ENCODE measurements at places on chromosomes 2 and 18.

- DNase-seq: no peak
Observed at GRCh38 chr2:96107708-96108065, 8.7 kb downstream of the ADRA2B start.

DNA sequence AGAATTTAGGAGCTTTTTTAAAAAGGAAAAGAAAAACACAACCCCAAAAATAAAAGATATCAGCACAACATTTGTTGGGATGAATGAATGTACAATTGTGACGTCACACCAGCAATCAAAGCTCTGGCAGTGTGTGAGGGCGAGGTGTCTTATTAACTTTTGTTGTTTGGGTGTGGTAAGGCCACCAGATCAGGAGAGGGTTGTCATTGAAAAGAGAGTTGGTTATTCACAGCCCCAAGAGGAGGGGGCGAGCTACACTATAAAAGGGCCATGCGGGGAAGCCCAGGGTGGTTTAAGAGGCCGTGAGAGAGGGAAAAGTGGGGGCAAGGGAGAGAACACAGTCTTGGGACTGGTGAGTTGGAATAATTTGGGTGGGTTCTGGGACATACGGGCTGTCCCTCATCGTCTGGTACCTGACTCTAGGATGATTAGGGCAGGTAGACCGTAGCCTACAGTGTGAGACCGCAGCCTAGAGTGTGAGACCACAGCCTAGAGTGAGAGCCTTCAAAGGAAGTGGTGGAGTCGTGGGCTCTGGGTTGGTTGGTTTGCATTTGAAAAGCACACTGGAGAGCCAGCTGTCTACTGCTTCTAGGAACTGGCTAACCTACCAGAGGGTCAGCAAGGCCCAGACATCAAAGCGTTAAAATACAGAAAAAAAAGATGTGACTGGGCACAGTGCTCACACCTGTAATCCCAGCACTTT lies 128.4 kb downstream of the INO80D start:
- no peak for DNase-seq

DNA sequence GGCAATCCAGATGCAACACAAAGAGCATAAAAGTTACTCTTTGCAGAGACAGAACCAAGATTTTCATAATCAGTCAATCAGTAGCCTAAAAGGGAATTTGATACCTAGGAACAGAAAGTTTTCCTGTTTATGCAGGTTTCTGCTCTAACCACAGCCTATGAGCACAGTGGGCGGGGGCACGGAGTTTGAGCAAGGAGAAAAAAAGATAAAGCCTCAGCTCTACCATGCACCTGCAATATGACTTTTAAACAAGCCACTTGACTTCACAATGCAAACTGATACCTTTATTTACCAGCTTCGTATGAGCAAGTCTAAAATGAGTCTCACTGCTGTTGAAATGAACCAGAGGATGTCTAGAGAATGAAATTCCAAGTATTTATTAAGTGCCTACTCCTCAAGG lies 5.6 kb upstream of the LRATD1 start:
- no peak for DNase-seq

- DNase-seq: no peak
Observed at GRCh38 chr2:239201531-239201876, 199.3 kb downstream of the HDAC4 start.

DNA sequence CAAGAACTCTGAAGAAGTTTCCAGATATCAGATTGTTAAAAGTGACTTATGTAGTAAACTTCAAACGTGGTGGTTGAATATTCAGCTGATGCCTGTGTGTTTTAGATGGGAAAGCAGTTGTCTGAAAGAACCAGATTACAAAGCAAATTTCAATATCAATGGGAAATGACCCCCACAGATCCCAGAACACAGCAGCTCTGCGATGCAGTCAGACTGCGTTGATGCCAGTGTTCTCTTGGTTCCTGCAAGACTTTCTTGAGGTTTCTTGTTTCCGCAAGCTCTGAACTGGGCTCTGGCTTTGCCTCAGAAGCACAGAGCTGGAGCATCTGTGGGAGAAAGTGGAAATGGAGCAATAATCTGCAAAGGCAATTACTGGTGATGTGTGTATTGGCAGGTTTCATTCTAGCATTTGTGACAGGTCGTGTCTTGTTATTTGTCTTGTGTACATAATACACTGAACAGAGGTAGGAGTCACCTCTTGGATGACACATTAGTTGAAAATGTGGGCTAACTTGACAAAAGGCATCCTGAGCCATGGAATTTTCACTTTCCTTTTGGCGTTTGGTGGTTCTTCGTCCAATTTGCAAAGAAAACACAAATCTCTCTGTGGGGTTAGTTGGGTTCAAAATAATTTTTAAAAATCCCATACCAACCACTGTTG lies 10.8 kb upstream of the LYPD6B start:
- no peak for DNase-seq

DNA sequence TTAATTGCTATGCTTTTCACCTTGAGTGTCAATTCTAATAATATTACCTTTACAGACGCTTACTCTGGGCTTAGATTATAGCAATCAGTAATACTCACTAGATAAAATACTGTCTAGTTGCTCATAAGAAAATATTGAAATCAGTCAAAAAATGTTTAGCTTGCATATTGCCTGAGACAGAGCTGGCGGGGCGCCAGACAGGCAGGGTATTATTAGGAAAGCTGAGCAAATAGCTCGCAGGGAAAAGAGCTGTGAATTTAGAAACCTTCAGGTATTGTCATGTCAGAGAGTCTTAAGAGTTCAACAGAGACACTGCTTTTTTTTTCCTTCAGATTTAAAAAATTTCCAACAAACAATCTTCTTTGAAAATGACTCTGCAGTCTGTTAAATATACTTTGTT lies 118.4 kb downstream of the MEIS1 start:
- no peak for DNase-seq

DNA sequence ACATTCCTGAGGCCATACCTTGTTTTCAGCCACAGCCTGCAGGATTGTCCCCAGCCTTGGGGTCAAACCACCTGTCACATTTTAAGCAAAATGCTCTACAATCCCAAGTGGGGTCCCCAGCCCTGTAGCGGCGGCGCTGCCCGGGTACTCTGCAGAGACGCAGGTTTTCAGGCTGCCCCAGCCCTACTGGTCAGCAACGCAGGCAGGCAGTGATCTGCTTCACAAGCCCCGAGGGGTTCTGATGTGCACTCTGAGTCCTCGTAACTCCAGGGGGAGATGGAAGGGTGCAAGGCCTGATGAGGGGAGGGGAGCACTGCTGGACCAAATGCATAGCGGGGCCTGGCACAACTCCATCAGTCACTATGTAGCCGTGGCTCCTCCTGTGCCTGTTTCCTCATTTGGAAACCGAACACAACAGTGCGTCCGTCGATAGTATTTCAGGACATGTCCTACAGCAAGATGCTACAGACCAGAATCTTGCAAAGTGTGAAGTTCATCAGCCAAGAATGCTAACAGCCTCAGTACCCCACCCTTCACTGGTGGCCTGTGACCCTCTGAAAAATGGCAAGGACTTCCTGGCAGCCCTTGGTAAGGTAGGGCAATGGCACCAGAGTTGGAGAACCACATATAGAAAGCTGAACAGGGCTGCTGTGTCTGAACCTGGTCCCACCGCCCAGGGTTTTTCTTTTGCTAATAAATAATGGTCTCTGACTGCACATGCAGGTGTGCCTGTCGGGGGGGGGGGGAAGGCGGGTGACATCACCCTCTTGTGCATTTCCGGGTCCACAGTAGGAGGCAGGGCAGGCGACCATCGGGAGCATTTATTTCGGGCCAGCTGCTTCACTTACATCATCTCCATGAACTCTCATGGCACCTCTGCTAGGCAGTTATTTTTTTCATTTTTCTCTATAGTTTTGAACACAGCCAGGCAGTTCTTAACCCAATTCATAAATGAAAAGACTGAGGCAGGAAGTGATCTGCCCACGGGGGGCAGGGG lies 50.6 kb upstream of the TFCP2L1 start:
- no peak for DNase-seq

- no peak for DNase-seq
Observed at GRCh38 chr2:108184419-108184818, 55.3 kb upstream of the SULT1C3 start.
